ENCODE measurements at places on chromosomes 1 and 21.

DNA sequence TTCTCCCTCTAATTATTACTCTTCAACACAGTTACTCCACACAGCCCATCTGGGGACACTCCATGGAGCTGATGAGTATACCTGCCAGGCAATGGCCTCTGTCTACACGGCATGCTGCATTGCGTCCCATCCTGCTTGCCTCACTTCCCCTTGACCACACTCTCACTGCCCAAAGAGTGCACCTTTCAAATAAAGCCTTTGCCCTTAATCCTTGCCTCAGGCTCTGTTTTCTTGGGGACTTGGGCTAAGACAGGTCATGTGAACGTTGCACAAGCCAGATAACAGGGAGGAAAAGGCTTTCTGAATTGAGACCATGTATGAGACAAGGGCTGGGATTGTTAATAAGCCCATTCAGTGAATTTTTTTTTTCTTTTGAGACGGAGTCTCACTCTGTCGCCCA lies 40.0 kb upstream of the SIM2 start:
- DNase-seq: no peak

DNA sequence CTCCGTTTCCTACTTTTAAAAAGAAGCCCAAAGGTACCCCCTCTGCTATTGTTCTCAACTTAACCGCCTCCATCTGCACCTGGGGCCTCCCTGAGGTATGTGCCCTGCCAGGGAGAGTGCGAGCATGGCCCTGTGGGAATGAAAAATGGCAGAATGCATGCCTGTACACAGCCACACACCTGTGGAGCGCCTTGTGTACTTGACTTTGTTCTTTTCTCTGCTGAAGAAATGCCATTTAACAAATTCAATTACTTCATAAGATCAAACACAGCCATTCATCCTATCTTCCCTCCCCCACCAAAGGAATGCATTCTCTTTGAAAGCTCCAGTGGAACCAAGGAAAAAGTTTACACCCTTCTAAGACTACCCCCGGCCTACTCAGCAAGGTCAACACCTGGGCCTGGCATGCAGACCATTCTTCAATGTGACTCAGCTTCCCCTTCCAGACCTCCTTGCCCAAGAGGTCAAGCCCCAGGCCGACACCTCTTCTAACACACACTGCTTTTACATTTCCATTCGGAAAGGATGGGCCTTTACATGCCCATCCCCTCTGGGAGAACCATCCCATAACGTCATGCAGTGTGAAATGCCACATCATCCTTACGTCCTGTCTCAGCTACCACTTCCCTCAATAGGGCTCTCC lies 123.7 kb downstream of the SMYD2 start:
- DNase-seq: no peak

GRCh38 chr1:145827966-145828365 lies 4.0 kb downstream of the POLR3C start:
- DNase-seq: no peak

DNA sequence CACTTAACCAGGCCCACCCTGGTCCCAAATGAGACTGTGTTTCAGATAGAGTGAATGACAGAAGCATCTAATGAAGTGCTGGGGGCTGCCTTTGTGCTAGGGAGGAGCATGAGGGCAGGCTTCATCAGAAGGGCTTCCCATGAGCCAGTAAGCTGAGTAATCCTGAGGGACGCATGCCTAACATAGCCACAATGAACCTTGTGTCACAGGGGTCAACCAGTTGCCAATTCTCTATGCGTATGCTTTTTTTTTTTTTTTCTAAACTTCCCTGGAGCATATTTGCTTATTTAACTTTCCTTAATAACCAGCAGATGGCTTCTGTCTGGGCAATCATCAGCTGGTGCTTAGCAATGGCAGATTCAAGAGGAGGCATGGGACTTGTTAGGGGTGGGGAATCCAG lies 25.5 kb upstream of the CYP2J2 start:
- no peak for DNase-seq

DNA sequence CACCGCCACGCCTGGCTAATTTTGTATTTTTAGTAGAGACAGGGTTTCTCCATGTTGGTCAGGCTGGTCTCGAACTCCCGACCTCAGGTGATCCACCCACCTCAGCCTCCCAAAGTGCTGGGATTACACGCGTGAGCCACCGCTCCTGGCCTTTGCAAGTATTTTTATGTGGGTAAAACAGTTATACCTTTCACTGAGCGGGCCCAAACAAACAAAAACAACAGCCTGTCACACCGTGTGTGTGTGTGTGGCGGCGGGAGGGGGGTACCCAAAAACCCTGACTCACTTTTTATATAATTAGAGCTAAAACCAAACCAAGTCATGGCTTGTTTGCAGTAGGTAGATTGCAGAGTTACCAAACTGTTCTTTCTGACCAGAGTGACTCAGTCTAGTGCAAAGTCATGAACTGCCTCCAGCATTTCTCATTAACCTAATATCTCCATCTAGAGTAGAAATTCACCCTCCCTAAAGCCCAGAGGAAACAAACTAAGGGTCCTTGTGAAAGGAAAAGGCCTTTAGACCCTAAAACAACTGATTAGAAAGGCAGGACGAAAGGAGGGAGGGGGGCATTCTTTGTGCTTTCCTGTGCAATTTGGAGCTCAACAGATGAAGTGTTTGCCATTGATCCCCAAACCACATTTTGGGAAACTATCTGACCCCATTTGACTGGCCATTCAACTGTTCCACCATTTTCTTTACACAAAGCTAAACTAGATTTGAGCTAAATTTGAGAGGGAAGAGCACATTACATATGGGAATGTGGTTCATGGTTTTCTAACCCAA lies 181.0 kb downstream of the DHRS3 start:
- DNase-seq: peak; percentile 57

DNA sequence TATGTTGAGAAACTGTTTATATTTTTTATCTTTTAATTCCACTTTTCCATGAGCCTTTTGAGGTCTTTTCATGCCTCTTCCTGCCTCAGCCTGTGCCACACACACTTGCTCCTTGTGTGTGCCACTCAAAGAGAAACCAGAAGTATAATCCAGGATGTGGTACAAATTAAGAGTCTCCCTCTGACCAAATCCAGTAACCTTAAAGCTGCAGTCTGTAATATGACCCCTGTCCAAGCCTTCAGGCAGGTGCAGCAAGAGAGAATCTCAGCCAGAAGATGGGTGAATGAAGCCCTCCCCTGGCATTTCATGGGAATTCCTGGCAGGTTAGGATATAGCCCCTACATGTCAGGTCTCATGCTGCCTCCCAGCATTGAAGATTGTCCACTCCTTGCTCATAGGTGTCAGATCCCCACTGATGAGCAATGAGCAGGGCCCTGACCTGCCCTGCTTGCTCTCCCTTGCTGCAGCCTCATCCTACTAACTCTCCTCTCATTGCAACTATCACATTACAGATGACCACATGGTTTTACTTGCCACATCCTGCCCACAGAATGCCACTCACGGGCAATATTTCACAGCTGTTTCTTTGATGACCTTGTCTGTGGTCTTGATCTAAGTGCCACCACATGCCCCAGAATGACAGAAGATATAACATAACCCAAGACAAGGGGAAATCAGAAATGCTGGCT lies 169.3 kb downstream of the SEC16B start:
- DNase-seq: peak; percentile 72

GRCh38 chr1:170665629-170666028 lies 1.7 kb downstream of the PRRX1 start:
- DNase-seq: no peak

- no peak for DNase-seq
Measured at GRCh38 chr21:45592208-45592619, 50.0 kb upstream of the SLC19A1 start.

DNA sequence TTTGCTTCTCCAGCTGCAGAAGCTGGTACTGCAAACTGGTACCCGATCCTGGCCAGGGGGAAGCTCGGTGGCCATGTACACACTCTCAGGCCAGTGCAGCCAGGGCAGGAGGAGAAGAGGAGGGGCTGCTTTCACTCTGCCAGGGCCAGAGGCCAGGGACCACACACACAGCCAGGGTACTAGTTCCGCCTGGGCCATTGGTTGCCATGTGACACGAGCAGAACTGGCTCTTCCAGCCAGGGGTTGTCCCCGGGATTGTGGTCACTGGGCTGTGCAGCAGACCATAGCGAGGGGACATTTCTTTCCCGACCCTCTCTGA lies 3.7 kb upstream of the SHISAL2A start:
- no peak for DNase-seq

DNA sequence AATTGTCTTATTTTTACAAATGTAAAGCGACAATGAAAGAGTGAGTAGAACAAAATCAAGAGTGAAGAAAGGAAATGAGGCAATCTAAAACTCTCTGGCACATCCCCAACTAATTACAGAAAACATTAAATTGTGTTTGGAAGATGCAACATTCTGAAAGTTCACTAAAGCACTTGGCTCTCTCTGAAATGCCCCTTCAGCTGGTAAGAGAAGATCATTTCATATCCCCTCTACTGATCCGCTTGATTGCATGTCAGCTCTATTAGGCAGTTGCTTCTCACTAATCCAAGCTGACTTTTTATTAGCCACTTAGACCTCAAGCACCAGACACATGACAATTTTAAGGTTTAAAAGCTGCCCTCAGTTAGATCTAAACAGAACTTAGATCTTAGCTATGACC lies 262.8 kb upstream of the PRMT6 start:
- DNase-seq: no peak

DNA sequence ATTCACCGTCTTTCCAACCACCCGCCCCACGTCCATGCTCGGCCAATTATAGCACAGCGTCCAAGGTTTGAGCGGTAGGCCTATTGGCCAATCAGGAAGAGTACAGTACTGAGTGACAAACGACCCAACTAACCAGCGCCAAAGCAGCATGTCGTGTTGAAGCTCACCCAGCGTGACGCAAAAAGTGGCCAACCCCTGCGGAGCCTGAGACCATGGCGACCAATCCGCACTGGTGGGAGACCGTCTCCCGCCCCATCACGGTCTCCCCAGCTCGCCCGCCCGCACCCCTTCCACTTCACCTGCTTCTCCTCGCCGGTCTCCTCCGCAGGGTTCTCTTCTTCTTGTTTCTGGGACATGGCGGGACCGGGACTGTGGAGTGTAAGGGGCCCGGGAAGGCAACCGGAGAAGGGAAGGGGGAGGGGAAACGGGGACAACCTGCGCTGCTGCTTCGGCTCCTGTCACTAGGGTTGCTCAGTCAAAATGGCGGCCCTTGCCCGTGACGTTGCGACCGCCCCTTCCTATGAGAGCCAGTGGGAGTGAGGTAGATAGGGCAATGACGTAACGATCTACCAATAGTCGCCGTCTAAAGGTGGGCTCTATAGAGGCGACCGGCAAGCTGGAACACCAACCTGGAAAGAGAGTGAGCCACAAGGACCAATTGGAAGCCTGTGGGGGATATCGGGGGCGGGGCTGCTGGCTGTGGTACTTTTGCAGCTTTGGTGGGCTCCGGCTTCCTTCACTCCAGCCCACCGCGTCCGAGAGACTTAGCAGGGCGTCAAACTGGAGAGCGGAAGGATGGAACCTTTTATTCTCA lies at the start of gene ENSA:
Gene ENSA (minus strand): TSS at position 498 of the 814 bp plus-strand sequence. CDS start 142 bp downstream, at position 356.
- peak; percentile 98 for DNase-seq

- DNase-seq: no peak
Measured at GRCh38 chr1:175574566-175574965, 168.8 kb downstream of the TNR start.

GRCh38 chr1:95832370-95832769 lies 598.4 kb downstream of the RWDD3 start:
- no peak for DNase-seq

DNA sequence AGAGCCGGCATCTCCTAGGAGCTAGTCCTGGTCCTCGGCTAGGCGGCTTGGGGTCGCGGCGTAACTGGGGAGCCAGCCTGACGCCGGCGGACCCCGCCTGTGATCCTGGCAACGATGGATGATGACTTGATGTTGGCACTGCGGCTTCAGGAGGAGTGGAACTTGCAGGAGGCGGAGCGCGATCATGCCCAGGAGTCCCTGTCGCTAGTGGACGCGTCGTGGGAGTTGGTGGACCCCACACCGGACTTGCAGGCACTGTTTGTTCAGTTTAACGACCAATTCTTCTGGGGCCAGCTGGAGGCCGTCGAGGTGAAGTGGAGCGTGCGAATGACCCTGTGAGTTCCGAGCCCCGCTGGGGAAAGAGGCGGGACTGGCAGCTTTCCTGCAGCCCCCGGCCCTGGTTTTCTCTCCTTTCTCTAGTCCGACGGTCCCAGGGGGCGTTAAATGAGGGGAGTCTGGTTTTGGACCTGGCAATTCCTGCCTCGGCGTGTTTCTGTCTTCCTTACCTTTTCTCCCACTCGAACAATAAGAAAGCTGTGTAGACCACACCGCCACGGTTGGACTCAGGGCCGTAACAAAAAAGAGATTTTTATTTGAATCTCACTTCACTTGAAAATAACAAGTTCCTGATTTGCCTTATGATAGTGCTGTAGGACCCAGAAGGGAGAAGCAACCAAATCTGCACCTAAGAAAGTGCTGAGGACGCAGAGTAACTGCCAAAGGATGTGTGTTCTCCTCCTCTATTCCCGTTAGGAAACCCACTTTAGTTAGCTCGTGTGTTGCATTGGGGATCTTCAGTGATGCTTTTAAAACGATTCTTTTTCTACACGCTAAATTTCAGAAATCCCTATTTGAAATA lies at the start of gene SPRTN:
Gene SPRTN (plus strand): TSS at position 24 of the 859 bp plus-strand sequence. CDS start 91 bp downstream, at position 115.
- peak; percentile 91 for DNase-seq

DNA sequence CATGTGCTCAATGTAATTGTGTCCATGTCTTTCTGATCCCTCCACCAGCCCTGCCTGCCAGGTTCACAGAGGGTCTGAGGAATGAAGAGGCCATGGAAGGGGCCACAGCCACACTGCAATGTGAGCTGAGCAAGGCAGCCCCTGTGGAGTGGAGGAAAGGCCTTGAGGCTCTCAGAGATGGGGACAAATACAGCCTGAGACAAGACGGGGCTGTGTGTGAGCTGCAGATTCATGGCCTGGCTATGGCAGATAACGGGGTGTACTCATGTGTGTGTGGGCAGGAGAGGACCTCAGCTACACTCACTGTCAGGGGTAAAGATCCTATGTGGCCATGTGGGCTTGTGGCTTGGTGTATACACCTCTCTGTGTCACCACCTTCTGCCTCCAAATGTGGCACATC lies 91.4 kb downstream of the OBSCN start:
- DNase-seq: no peak

- DNase-seq: no peak
Measured at GRCh38 chr1:108732398-108732797, 14.1 kb upstream of the STXBP3 start.

DNA sequence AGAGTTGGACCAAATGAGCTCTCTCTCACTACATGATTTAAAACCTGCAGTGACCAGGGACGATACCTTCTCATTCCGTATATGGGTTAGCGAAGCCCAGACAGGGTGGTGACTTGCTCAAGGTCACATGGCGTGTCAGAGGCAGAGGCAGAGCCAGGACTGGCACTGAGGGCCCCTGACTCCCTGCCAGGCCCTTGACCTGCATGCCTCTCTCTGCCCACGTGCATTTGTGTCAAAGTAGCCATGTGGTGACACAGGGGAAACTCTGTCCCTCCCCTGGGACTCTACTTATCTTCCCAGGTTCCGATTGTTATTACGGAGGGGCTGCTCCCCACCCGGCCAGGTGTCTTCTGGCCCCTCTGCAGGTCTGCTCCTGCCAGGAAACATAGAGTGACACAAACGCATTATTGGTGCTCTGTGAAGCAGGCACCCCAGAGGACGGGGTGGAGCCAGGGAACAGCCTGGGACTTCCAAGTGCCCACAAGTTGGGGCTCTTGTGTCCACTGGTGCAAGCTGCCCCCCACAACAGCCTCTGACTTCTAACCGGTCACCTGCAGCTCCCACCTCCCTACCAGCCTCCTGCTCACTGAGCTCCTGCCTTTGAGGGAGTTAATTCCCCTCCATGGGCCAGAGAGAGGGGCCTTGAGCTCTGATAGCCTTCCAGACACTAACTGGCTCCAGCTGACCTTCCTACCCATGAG lies 7.3 kb upstream of the TINAGL1 start:
- no peak for DNase-seq

- DNase-seq: no peak
Measured at GRCh38 chr1:173175514-173176145, 31.5 kb downstream of the TNFSF4 start.

All from AG08395 (cell line).